Left lung (tissue), 14 donors: ENCODE measurements at places on chromosomes 11 and 22. TPM values are rescaled to one million over a fixed set of nuclear protein-coding genes. Genes with fewer than 3 reads are reported as not detected.
A peak's percentile ranks its signal among the peaks of the same experiment; 100 is the strongest.

DNA sequence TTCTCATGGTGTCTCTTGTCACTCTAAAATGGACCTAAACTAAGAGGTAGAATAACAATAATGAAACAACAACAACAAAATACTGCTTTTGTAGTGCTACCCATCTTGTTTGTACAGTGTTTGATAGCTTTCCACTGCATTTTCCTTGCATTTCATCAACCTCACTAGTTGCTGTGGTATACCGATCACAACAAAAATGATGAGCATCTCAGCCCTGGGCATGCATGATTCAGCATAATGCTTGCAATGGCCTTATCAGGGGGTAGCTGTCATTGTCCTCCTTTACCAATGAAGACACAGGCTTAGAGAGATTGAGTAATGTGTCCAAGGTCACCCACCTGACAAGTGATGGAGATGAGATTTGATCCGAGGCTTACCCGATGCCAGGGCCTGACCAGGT is 682.5 kb downstream of the NTM start:
- no peak overlapping the region for H3K4me3 ChIP-seq
- H3K4me1 ChIP-seq, result peaks cover 7% of the 10 kb centered on the region
- no peaks in the 10 kb centered on the region for H3K36me3 ChIP-seq
- DNase-seq, result no peak
- H3K27ac ChIP-seq, result no peak overlapping the region

- no peaks in the 10 kb centered on the region for H3K4me1 ChIP-seq
- no peak overlapping the region for H3K4me3 ChIP-seq
- no peak for DNase-seq
- H3K27ac ChIP-seq, result no peak overlapping the region
- peaks cover 45% of the 10 kb centered on the region for H3K27me3 ChIP-seq
- H3K36me3 ChIP-seq, result no peaks in the 10 kb centered on the region
Observed at GRCh38 chr11:78961247-78961646, 386.6 kb upstream of the NARS2 start.

GRCh38 chr11:123511037-123511870 is 81.2 kb downstream of the GRAMD1B start:
- H3K27ac ChIP-seq, result no peak overlapping the region
- H3K4me1 ChIP-seq, result no peaks in the 10 kb centered on the region
- H3K36me3 ChIP-seq, result no peaks in the 10 kb centered on the region
- peak; percentile 85 for DNase-seq
- peaks cover 9% of the 10 kb centered on the region for H3K27me3 ChIP-seq

DNA sequence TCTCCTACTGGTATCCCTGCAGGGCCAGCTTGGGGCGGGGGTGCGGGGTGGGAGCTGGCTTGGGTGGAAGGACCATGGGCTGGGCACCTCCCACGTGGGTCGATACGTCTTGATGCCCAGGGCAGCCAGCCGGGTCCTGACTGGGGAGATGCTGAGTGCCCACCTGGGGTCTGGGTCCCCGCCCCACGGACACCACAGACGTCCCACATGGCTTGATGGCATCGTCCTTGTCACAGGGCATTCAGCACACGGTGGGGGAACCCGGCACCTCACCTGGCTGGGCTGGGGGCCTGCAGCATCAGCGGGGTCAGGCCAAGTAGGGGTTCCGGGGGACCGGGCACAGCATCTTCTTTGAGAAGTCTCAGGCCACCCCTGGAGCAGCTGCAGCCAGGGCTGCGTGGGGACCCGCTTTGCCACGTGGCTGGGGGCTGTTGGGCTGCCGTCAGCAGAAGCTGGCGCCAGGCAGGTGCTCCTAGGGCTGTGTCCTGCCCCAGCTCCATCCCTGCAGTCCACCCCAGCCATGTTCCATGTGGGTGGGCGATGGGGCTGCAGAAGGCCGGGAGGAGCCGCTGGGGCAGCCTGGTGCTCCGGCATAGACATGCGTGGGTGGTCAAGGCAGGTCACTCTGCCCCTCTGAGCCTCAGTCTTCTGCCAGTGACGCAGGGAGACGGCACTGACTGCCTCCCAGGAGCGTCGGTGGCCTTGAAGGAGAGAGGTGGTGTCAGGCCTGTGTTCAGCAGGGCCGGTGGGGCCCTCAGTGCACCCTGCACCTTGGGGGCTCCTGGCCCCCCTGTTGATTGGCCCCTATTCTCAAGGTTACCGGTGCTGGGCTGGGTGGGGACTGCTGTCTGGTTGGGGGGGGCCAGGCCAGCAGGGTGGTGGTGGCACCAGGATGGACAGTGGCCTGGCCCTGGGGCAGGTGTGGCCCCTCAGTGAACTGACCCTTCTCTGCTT is 8.4 kb downstream of the SELENOO start:
- no peaks in the 10 kb centered on the region for H3K36me3 ChIP-seq
- peaks cover 41% of the 10 kb centered on the region for H3K4me1 ChIP-seq
- DNase-seq, result no peak
- H3K27ac ChIP-seq, result no peak overlapping the region
- no peak overlapping the region for H3K4me3 ChIP-seq

GRCh38 chr11:117641008-117641915 is 155.8 kb downstream of the DSCAML1 start:
- no peak for DNase-seq
- H3K27me3 ChIP-seq, result peaks cover 3% of the 10 kb centered on the region
- H3K4me1 ChIP-seq, result no peaks in the 10 kb centered on the region
- no peak overlapping the region for H3K4me3 ChIP-seq
- no peaks in the 10 kb centered on the region for H3K36me3 ChIP-seq

DNA sequence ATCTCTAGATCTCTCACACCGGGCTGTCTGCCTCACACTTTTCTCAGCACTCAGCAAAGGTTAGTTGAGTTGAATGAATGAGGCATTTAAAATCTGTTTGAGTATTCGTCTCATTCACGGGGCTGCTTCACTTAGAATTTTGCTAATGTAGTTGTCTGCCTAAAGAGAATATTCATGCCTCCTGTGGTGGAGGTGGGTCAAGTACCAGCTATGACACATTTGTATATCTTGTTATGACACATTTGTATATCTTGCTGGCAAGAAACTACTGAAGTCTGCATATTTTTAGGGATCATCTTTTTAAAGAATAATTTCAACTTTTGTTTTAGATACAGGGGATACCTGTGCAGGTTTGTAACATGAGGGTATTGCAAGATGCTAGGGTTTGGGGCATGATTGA is 43.1 kb downstream of the LDLRAD3 start:
- H3K27me3 ChIP-seq, result no peaks in the 10 kb centered on the region
- no peaks in the 10 kb centered on the region for H3K36me3 ChIP-seq
- H3K4me1 ChIP-seq, result no peaks in the 10 kb centered on the region
- DNase-seq, result no peak
- H3K4me3 ChIP-seq, result no peak overlapping the region
- no peak overlapping the region for H3K27ac ChIP-seq

GRCh38 chr22:41699264-41700107 is at the start of gene MEI1:
Gene MEI1, plus strand, starts transcription at chr22:41699503. Its CDS starts 36 bp downstream, at chr22:41699539.
- no peak within 1 kb of the TSS for H3K27ac ChIP-seq
- no peak within 1 kb of the TSS for H3K4me3 ChIP-seq
- H3K4me1 ChIP-seq, result peaks cover 19% of the 10 kb centered on the region
- peak; percentile 95 for DNase-seq
- H3K27me3 ChIP-seq, result no peaks in the 10 kb centered on the region
- H3K36me3 ChIP-seq, result peaks cover under 1% of the 10 kb centered on the region

- H3K4me1 ChIP-seq, result peaks cover 19% of the 10 kb centered on the region
- no peaks in the 10 kb centered on the region for H3K27me3 ChIP-seq
- peak; percentile 84 for DNase-seq
- H3K27ac ChIP-seq, result no peak overlapping the region
Observed at GRCh38 chr11:120224972-120225909, 14.4 kb downstream of the OAF start.

DNA sequence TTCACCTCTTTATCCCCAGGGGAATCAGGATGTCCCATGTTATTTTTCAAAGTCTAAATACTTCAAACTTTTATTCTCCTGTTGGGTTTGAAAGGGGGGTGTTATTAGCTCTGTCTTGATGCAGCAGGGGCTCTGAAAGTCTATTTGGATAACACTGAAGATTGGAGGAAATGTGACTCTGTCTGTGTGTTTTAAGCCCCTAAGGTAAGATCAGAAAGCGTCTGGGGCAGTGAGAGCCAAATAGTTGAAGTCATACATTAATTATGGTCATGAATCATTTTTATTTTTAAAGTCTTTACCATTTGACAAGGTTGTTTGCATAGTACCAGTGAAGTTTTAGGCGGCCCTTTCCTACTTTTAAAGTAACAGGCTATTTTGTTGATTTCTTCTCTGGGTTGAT is 139.0 kb downstream of the UVRAG start:
- no peaks in the 10 kb centered on the region for H3K4me1 ChIP-seq
- H3K27me3 ChIP-seq, result no peaks in the 10 kb centered on the region
- no peak for DNase-seq
- no peak overlapping the region for H3K4me3 ChIP-seq
- no peaks in the 10 kb centered on the region for H3K36me3 ChIP-seq

GRCh38 chr11:84128840-84129239 is 842.7 kb upstream of the CCDC90B start:
- no peak overlapping the region for H3K27ac ChIP-seq
- no peak for DNase-seq
- H3K4me1 ChIP-seq, result no peaks in the 10 kb centered on the region
- no peak overlapping the region for H3K4me3 ChIP-seq

- H3K27me3 ChIP-seq, result peaks cover 28% of the 10 kb centered on the region
- no peak overlapping the region for H3K27ac ChIP-seq
- peak; percentile 39 for DNase-seq
- no peak overlapping the region for H3K4me3 ChIP-seq
Observed at GRCh38 chr11:3338569-3339339, 40.2 kb downstream of the ZNF195 start.

DNA sequence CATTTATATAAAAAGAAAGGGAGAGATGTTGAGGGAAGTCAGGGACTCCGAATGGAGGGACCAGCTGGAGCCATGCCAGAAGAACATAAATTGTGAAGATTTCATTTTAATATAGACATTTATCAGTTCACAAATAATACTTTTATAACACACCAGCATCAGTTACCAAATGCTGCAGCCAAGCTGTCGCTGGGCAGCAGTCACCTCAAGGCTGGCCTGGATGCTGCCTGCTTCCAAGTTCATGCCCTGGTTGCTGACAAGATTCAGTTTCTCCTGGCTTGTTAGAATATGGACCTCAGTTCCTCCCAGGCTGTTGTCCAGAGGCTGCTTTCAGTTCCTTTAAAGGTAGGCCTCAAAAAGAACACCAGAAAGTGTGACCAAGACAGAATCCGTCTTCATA is 30.8 kb upstream of the ALDH3B2 start:
- H3K27ac ChIP-seq, result no peak overlapping the region
- no peak overlapping the region for H3K4me3 ChIP-seq
- peaks cover 10% of the 10 kb centered on the region for H3K27me3 ChIP-seq
- no peak for DNase-seq

- DNase-seq, result no peak
- H3K27me3 ChIP-seq, result no peaks in the 10 kb centered on the region
- no peaks in the 10 kb centered on the region for H3K36me3 ChIP-seq
- H3K4me3 ChIP-seq, result no peak overlapping the region
Observed at GRCh38 chr11:7278314-7278917, 26.7 kb downstream of the SYT9 start.

GRCh38 chr11:36328966-36329673 is 33.0 kb downstream of the PRR5L start:
- H3K27ac ChIP-seq, result no peak overlapping the region
- H3K36me3 ChIP-seq, result no peaks in the 10 kb centered on the region
- no peaks in the 10 kb centered on the region for H3K4me1 ChIP-seq
- H3K4me3 ChIP-seq, result no peak overlapping the region
- DNase-seq, result no peak

GRCh38 chr22:19466126-19466716 is 12.8 kb downstream of the UFD1 start:
- H3K4me3 ChIP-seq, result no peak overlapping the region
- H3K4me1 ChIP-seq, result no peaks in the 10 kb centered on the region
- H3K36me3 ChIP-seq, result peaks cover 100% of the 10 kb centered on the region
- no peak for DNase-seq
- no peak overlapping the region for H3K27ac ChIP-seq

GRCh38 chr11:44808053-44808753 is 81.4 kb downstream of the TSPAN18 start:
- DNase-seq, result no peak
- no peak overlapping the region for H3K27ac ChIP-seq
- H3K4me3 ChIP-seq, result no peak overlapping the region
- peaks cover 11% of the 10 kb centered on the region for H3K4me1 ChIP-seq
- no peaks in the 10 kb centered on the region for H3K27me3 ChIP-seq

- no peaks in the 10 kb centered on the region for H3K36me3 ChIP-seq
- H3K4me1 ChIP-seq, result peaks cover 7% of the 10 kb centered on the region
- no peak overlapping the region for H3K27ac ChIP-seq
- H3K4me3 ChIP-seq, result no peak overlapping the region
Observed at GRCh38 chr11:72637198-72637597, 37.0 kb downstream of the PDE2A start.

DNA sequence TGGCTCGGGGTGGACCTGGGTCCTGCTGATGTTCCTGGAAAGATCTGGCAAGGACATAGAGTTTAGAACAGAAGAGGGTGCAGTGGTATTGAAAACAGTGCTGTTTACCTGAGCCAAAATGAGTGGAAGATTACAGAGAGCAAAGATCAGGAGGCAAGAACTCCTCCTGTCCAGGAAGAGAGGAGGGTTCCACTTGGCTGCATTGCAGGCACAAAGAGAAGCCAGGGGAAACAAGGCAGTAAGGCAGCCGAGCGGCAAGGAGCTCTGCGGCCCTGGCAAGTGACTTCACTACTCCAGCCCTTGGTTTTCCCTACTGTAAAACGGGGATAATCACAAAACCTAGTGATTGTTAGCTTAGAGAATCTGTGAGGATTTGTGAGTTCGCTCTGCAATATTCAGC is 3.7 kb upstream of the PACSIN2 start:
- no peak for DNase-seq
- no peak overlapping the region for H3K4me3 ChIP-seq
- H3K4me1 ChIP-seq, result peaks cover 3% of the 10 kb centered on the region
- H3K36me3 ChIP-seq, result no peaks in the 10 kb centered on the region
- H3K27me3 ChIP-seq, result no peaks in the 10 kb centered on the region

DNA sequence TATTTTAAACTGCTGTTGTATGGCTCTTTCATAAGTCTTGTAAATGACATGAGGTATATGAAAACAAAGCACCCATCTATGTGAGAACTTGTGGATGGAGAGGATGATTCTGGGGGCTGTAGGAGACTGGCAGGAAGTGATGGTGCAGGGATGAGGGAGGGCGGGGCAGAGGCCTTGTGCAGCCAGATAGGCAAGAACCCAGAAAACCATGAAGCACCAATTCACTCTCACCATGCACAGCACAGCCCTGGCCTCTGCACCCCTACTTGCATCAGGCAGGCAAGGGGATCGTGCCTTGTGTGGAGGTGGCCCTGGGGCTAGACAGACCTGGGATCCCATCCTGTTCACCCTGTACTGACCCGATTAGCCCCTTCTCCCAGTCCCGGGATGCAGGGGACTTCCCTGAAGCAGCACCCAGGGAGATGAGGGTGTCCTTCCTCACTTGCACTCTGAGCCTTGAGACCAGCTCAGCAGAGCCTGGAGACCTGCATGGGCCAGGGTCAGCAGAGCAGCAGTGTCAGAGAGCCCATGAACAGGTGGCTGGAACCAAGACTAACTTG is 85.5 kb downstream of the MORC2 start:
- H3K27ac ChIP-seq, result no peak overlapping the region
- no peaks in the 10 kb centered on the region for H3K27me3 ChIP-seq
- H3K4me3 ChIP-seq, result no peak overlapping the region
- no peak for DNase-seq
- no peaks in the 10 kb centered on the region for H3K36me3 ChIP-seq

- H3K27me3 ChIP-seq, result no peaks in the 10 kb centered on the region
- no peak overlapping the region for H3K27ac ChIP-seq
- H3K4me3 ChIP-seq, result no peak overlapping the region
- H3K36me3 ChIP-seq, result no peaks in the 10 kb centered on the region
- no peak for DNase-seq
Observed at GRCh38 chr22:39212721-39213376, 31.9 kb downstream of the PDGFB start.

USH1C gene
- not detected for total RNA-seq

P2RX6 gene
- total RNA-seq, result 0.20 TPM

ADM gene
- total RNA-seq, result 51.4 TPM

OR2D2 gene
- 0.24 TPM for total RNA-seq

OR8H3 gene
- total RNA-seq, result not detected

RIBC2 gene
- 4.5 TPM for total RNA-seq

KCNQ1 gene
- total RNA-seq, result 37.7 TPM

SYCE3 gene
- not detected for total RNA-seq

SLC29A2 gene
- 16.2 TPM for total RNA-seq

BATF2 gene
- total RNA-seq, result 8.1 TPM
